ENCODE measurements at places on chromosomes 5 and 9. TPM values are rescaled to one million over a fixed set of nuclear protein-coding genes. Genes with fewer than 3 reads are reported as not detected.

The STK32A gene
- polyA plus RNA-seq, result 17.7 TPM

The TMCO6 gene
- polyA plus RNA-seq, result 23.4 TPM

The TAF1L gene
- 0.10 TPM for polyA plus RNA-seq

The SH3RF2 gene
- polyA plus RNA-seq, result 4.5 TPM

The FOXD1 gene
- 10.3 TPM for polyA plus RNA-seq

The IQGAP2 gene
- polyA plus RNA-seq, result 67.6 TPM

Data from left renal pelvis (tissue), 4 donors.